ENCODE measurements at places on chromosomes 3 and 15. TPM values are rescaled to one million over a fixed set of nuclear protein-coding genes. Genes with fewer than 3 reads are reported as not detected.

SNTN gene
- not detected for polyA plus RNA-seq

CDHR4 gene
- polyA plus RNA-seq: not detected

MKRN3 gene
- polyA plus RNA-seq: not detected

DUOXA1 gene
- polyA plus RNA-seq: 96.7 TPM

POLR2M gene
- polyA plus RNA-seq: 139 TPM

- no peak overlapping the region for H3K4me3 ChIP-seq
- H3K36me3 ChIP-seq: peaks cover 54% of the 10 kb centered on the region
- peaks cover 8% of the 10 kb centered on the region for H3K4me1 ChIP-seq
- no peak overlapping the region for H3K27ac ChIP-seq
- DNase-seq: no peak
- H3K27me3 ChIP-seq: no peaks in the 10 kb centered on the region
Measured at GRCh38 chr3:185631508-185632206, 45.6 kb downstream of the SENP2 start.

GRCh38 chr15:84911879-84912660 lies 27.6 kb downstream of the SLC28A1 start:
- H3K4me1 ChIP-seq: peaks cover 47% of the 10 kb centered on the region
- no peaks in the 10 kb centered on the region for H3K27me3 ChIP-seq
- peak; percentile 83 for DNase-seq
- no peak overlapping the region for H3K4me3 ChIP-seq
- H3K27ac ChIP-seq: peak overlapping the region; percentile 89

DNA sequence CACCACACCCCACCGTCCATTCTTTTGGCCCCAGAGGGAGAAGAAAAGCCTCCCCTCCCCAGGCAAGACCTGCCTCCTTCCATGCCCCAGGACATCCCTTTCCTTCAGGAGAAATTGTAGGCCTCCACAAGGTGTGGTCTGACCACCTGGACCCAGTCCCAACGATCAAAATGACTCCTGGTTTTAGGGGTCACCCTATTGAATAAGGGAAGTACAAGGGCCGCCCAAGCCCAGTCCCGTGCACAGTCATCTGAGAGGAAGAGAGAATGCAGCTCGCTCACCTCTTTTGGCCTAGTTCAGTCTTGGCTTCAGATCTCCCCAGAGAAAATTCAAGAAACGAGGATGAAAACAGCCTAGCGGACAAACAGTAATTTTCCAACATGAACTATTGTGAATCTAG lies 249.1 kb downstream of the UACA start:
- no peaks in the 10 kb centered on the region for H3K27me3 ChIP-seq
- no peak overlapping the region for H3K4me3 ChIP-seq
- no peaks in the 10 kb centered on the region for H3K4me1 ChIP-seq
- DNase-seq: no peak
- no peaks in the 10 kb centered on the region for H3K36me3 ChIP-seq
- H3K27ac ChIP-seq: no peak overlapping the region

DNA sequence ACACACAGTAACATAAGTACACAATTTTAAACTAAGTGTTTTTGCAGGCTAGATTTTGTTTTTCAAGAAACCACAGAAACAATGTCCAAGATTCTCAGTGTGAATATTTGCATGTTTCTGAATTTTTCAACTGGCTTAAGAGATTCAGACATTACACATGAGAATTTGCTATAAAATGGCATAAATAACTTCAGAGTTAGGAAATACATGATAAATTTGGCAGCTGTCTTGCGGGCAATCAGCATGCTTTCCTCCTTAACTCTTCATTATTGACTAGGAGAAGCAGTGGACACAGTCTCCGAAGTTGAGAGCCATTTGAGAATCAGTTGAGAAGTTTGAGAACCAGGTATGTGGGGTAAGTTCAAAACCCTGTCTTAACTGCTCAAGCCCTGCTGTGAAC lies 625.6 kb upstream of the SGO1 start:
- H3K4me1 ChIP-seq: no peaks in the 10 kb centered on the region
- H3K36me3 ChIP-seq: no peaks in the 10 kb centered on the region
- no peak for DNase-seq
- H3K27me3 ChIP-seq: no peaks in the 10 kb centered on the region

CPNE4 gene
- polyA plus RNA-seq: 0.25 TPM

TRPM1 gene
- polyA plus RNA-seq: not detected

GRCh38 chr15:91759560-91759959 lies 93.9 kb upstream of the SLCO3A1 start:
- H3K4me1 ChIP-seq: no peaks in the 10 kb centered on the region
- DNase-seq: no peak
- no peaks in the 10 kb centered on the region for H3K27me3 ChIP-seq
- H3K4me3 ChIP-seq: no peak overlapping the region

C3orf22 gene
- polyA plus RNA-seq: not detected

GRCh38 chr15:64191971-64192830 lies 29.4 kb upstream of the PPIB start:
- H3K36me3 ChIP-seq: peaks cover 41% of the 10 kb centered on the region
- no peak overlapping the region for H3K27ac ChIP-seq
- no peaks in the 10 kb centered on the region for H3K27me3 ChIP-seq
- no peaks in the 10 kb centered on the region for H3K4me1 ChIP-seq
- no peak for DNase-seq

DNA sequence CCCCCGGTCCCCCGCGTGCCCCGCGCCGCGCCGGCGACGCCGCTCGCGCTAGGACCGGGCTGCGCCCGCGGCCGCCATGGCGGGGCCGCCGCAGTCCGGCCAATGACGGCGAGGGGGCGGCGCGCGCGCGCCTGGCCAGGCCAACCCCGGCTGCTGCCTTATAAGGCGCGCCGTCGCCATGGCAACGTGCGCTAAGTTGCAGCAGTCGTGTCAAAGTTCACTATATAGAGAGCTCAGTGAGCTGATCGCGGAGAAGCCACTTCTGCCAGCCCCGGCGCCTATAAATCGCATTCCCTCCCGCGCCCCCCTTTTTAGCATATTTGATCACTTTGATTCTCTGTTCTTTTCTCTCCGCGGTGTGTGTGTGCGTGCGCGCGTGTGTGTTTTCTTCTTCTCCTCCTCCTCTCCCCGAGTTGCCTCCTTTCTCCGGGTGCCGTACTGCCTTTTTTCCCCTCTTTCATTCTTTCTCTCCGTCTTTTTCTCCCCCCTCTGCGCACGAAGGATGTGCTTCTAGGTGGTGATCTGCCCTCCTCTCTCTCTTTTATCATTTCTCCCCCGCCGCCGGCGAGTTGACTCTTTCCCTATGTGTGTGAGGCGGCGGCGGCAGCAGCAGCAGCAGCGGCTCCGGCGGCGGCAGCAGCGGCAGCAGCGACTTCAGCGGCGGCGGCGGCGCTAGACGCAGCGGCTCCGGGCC lies at the start of gene NR2F2:
Gene NR2F2 (plus strand): TSS at position 251 of the 694 bp plus-strand sequence. CDS start 1,406 bp downstream, outside the sequence.
- peaks cover 18% of the 10 kb centered on the region for H3K36me3 ChIP-seq
- H3K4me3 ChIP-seq: peak within 1 kb of the TSS; percentile 86
- no peaks in the 10 kb centered on the region for H3K27me3 ChIP-seq
- peak; percentile 99 for DNase-seq
- H3K27ac ChIP-seq: peak within 1 kb of the TSS; percentile 97

DNA sequence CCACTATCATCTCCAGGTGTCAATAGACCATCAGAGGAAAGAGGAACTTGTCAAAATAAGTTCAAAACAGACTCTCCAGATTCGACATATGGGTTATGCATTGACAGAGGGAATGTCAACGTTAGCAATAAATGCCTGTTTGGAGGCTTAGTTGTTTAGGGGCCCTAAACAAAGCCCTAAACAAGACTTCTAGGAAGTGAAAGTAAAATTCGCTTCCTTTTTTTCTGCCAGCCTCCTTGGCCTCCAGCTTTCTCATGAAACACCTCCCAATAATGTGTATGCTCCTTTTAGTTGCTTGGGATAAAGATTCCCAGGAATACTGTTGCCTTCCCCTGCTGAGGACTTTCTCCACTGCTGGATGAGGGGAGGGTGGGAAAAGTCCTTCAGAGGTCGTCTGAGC lies 70.9 kb upstream of the ARNT2 start:
- no peak for DNase-seq
- H3K27ac ChIP-seq: no peak overlapping the region
- no peaks in the 10 kb centered on the region for H3K27me3 ChIP-seq

GRCh38 chr3:139677388-139678155 lies at the start of gene NMNAT3:
NMNAT3 (minus strand) TSS chr3:139677972; CDS start chr3:139627724, 50,248 bp downstream.
- H3K4me1 ChIP-seq: peaks cover 13% of the 10 kb centered on the region
- peak within 1 kb of the TSS; percentile 82 for H3K4me3 ChIP-seq
- no peaks in the 10 kb centered on the region for H3K27me3 ChIP-seq
- peak; percentile 88 for DNase-seq
- H3K27ac ChIP-seq: peak within 1 kb of the TSS; percentile 77

Measured in stomach (tissue), 19 donors.